ENCODE measurements at places on chromosomes 5 and 9.

DNA sequence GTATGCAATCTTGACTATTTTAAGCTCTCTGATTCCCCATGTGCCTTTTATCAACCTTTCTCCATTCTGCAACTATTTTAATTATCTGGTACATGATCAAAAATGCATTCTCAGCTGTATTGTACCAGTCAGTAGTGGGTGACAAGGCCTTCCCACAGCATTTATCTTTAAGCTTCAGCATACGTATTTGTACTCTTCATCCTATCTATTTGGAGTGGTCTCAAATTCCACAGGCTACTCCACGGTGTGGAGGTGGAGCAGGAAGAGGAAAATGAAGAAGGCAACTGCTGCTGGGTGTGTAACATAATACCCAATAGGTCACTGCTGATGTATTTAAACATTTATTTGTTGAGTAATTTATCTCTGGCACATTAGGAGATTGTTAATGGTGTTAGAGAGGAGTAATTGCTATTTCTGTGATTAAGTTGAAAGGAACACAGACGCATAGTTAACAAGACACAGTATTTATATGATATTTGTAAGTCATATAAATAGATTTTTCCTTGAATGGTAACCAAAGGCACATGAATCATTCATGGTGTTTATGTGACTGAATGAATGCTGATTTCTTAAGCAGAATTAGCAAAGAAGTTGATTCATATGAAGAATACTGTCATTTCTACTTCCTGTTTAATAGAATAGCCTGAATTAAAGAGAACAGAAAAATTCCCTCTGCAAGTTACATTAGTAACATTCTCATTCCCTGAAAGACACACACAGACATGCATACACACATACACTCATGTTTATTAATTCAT lies 153.8 kb upstream of the NR3C1 start:
- peak; percentile 25 for DNase-seq

DNA sequence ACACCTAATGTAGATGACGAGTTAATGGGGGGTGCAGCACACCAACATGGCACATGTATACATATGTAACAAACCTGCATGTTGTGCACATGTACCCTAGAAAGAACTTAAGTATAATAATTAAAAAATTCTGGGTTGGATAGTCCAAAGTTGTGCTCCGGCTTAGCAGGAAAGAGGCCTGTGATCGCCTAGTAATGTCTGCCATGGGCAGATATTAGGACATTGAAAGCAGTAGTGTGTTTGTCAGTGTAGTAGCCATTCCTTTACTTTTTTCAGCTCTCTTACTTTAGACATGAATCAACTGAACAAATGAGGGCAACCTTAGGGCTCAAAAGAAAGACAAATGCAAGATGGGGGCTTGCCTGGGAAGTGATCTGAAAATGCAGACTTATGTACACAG lies 58.9 kb downstream of the PPARGC1B start:
- no peak for DNase-seq

- peak; percentile 80 for DNase-seq
Measured at GRCh38 chr5:35803191-35803651, 53.5 kb upstream of the IL7R start.

DNA sequence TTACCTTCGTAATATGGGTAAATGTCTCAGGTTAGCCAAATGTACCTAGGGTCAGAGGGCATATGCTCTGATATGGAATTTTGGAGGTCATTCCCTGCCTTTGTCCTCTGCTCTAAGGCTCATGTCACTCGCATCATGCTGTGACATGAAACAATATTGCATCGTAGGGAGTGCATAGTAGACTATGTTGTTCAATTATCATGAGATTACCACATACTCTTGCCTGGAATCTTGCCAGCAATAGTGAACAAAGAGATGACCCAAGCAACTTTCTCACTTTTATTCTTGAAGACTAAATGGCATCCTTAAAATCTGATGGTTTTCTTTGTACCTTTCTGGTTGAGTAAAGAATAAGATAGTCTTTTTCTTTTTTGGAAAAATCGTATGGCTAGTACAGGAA lies 27.6 kb downstream of the ZNF462 start:
- DNase-seq, result no peak

DNA sequence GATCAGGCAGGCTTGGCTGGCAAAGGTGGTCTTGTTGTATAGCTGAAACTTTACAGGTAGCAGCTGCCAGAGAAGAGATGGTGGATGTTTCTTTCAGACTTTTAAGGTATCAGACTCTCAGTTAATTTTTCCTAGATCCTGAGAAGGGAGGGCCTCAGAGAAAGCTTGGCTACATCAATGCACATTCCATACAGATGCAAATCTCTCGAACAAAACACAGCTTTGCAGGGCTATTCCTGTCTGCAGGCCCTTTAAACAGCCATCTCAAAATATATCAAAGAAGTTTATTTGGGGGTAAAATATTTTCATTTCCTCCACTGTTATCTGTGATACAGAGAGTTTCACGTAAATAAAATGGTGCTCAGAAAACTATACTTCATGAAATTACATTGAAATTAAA lies 1584.4 kb downstream of the EFNA5 start:
- DNase-seq, result no peak

DNA sequence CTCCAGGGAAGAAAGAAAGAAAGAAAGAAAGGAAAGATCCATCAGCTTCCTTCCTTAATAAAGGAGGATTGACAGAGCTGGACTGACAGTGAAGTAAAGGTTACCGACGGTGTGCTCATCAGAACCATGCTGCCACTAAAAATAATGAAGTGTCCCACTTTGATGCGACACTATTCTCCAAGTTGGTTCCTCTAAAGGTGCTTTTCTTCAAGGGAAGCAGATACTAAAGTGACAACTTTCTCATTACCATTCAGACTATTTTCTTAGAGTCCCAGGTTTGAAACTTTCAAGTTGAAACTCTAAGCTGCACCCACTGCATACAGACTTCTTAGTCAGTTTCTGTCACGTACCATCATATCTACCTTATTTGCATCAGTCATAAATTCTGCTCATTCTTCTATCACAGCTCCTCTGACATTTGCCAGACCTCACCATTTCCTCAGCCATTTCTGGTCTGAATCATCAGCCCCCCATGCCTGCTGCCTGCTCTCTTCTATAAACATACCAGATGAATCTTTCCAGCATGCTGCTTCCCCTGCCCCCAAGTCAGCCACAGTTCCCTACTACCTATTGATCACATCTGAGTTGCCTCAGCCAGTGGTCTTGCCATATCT lies 177.6 kb downstream of the DEPDC1B start:
- no peak for DNase-seq

- DNase-seq, result no peak
Measured at GRCh38 chr9:138021251-138022056, 143.9 kb downstream of the CACNA1B start.

- no peak for DNase-seq
Measured at GRCh38 chr5:108625654-108626053, 122.0 kb upstream of the FER start.

Data from NCI-H774 (cell line).